Thoracic aorta (tissue), 2 donors: ENCODE measurements at places on chromosomes 1 and 21. TPM values are rescaled to one million over a fixed set of nuclear protein-coding genes. Genes with fewer than 3 reads are reported as not detected.

Gene RHOU
- 37.7 TPM for total RNA-seq

Gene TTLL7
- 71.4 TPM for total RNA-seq

Gene VWA5B1
- total RNA-seq = not detected

Gene CZIB
- total RNA-seq = 49.6 TPM

Gene ITLN2
- not detected for total RNA-seq

Gene NR0B2
- total RNA-seq = not detected
